ENCODE measurements at places on chromosomes 12 and 14.

DNA sequence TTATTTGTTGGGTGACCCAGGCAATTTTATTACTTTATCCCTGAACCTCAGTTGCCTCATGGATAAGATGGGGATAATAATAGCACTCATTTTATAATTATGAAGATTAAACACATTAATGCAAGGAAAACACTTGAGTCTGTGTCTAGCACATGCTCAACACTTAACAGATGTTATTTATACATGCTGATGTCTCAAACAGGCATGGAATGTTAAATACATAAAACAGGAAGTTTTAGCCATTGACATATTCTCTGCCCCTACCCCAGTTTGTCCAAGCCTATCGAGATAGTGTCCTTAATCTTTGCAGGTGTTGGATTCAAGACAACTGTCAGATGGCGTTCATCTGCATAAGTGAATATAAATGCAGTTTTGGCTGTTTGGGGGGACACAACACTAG is 109.8 kb downstream of the SCAF11 start:
- DNase-seq, result no peak

DNA sequence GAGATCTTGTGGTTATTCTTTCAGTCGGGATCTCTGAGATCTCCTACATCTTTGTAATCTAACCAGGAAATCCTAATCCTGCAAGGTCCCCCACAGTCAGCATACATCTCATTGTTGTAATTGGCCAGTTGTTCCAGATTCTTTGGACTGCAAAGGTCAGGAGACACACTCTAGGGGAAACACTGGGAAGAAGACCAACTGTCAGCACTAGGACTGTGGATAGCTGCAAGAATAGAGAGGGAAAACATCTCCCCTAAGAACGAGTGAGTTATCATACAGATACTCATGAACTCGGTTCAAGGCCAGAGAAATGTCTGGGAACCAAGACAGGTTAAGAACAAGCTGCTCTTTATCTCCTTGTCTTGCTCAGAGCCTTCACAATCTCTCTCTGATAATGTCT is 217.9 kb upstream of the TMPO start:
- DNase-seq, result no peak

- no peak for DNase-seq
Measured at GRCh38 chr12:105492591-105493545, 162.4 kb downstream of the C12orf75 start.

DNA sequence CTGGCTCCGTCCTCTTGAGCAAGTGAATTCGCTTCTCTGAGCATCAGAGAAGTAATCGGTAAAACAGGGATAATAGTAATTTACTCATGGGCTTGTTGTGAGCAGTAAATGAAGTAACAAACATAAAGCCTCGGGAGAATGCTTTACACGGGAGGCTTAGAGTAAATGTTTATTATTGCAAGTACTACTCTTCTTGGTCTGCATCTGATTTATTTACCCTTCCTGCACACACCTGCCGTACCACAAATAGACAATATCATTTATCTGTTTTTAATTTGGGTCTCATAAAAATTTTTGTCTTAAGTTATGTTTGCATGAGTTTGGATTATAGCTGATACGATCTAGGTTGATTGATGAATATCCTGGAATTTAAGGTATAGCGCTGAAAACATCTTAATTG is 7.8 kb upstream of the COL2A1 start:
- DNase-seq, result no peak

DNA sequence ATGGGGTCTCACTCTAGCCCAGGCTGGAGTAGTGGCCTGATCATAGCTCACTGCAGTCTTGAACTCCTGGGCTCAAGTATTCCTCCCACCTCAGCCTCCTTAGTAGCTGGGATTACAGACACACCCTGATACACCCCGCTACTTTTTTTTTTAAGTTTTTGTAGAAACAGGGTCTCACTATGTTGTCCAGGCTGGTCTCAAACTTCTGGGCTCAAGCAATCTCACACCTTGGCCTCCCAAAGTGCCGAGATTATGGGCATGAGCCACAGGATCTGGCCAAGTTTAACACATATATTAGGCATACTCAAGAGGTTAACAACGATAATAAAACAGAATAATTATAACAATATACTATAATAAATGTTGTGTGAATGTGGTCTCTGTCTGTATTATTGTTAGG is 25.8 kb downstream of the PPTC7 start:
- DNase-seq, result no peak

GRCh38 chr14:91484186-91484585 is 25.9 kb downstream of the PPP4R3A start:
- DNase-seq, result no peak

- no peak for DNase-seq
Measured at GRCh38 chr12:51827925-51828818, 20.3 kb downstream of the FIGNL2 start.

DNA sequence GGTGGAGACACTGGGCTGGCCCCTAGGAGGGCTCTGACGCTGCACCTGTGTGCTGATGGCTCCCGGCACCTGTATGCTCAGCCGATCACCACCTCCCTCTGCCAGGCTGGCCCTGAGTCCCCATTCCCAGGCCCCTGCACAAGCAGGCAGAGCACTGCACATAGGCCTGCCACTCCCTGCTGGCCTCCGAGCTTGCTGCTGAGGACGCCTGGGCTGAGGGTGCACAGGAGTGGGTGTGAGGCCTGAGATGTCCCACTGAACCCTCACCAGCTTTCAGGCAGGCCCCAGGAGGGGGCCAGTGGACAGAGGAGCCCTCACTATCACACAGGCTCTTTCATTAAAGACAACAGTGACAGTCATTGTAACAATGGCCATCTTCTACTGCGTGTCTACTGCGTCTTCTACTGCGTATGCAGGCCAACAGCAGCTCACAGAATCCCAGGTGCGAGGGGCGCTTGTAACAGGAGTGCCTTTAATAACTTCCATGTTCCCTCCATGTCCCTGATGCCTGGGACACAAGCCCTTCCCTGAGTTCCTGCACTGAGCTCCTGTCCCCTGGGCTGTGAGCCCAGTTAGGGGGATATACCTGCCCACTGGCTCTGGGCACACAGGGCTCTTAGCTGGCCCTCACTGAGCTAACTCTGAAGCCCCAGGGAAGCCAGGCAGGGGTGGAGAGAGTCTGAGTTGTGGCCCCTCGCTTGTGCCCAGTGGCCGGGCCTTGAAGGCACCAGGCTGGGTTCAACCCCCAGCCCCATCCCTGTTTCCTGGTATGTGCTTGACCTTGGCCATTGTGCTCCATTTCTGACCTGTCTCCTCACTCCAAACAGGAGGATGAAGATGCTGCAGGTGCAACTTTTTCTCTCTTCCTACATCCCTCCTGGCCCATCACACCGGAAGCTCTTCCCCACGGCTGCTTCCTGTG is 71.3 kb downstream of the PRIMA1 start:
- no peak for DNase-seq

DNA sequence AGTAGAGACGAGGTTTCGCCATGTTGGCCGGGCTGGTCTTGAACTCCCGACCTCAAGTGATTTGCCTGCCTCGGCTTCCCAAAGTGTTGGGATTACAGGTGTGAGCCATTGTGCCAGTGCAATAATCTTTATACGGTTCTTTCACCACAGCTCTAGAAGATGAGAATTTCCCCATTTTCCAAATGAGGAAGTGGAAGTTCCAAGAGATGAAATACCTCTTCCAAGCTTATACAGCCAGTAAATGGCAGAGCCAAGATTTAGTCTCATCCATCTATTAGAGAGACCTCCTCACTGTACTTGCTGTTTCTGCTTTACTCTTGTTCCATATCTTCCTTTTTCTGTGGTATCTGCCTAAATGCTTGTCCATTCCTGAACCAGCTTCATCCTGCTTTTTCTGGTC is 3.1 kb upstream of the LMNTD1 start:
- DNase-seq, result no peak

DNA sequence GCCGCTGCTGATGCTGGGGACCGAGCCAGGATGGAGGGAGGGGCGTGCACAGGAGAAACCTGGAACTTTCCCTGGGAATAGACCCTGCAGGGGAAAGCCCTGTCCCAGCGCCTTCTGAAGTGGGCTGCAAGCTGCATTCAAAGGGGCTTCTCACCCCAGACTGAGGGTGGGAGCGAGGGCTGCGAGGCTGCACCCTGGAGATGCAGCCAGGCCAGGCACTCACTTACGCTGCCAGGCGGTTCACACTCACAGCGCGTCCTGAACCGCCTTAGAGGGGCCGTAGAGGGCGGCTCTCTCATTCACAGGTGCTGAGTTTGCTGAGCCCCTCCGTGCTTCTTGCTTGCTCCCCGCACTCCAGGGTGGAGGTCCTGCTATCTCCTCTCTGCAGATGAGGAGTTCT is 208.5 kb upstream of the C14orf180 start:
- DNase-seq, result no peak

- DNase-seq, result no peak
Measured at GRCh38 chr12:82486524-82487235, 128.4 kb downstream of the METTL25 start.

GRCh38 chr12:39404000-39404399 is 38.9 kb downstream of the KIF21A start:
- DNase-seq, result no peak

DNA sequence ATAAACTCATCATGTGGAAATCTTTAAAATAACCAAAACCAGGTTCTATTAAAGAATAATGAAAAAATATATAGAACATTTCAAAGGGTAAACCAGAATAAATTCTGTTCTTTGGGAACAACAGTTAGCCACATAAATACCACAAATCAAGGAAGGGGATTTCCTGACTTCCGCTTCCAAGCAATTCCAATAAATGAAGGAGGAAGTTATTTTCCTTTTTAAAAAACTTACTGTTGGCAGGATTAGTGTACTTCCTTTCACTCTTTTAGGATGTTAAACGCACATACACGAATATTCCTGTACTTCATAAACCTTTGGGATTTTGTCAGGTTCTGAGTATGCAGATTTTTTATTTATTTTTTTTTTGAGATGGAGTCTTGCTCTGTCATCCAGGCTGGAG is 13.7 kb upstream of the LIMA1 start:
- DNase-seq, result no peak

GRCh38 chr12:51947246-51947996 is 4.1 kb upstream of the ACVR1B start:
- DNase-seq, result no peak

DNA sequence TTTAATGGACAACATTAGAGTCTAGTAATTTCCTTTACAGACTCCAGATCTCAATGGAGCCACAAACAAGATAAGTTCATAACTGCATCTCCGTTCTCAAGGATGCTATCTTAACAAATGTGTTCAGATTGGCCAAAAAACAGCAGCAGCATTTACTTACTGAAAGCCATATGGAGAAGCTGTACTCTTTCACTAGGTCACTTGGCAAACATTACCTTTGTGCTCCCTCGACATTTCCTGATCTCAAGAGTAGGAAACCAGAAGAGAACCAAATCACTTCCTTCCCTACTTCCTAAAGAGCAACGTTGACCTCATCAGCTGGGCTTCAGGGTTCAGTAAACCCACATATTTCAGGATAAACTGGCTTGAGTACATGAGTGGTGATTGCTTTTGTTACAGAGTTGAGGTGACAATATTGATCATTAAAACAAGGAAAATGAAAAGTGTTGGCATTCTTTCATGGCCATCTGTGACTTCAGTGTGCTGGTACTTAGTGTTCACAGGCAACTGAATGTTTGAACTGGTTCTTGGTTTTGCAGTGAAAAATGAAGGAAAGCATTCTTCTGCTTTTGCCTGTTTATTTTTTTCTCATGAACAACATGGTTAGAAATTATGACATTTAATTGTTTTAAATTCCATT is 449.6 kb downstream of the TMEM117 start:
- DNase-seq, result no peak

DNA sequence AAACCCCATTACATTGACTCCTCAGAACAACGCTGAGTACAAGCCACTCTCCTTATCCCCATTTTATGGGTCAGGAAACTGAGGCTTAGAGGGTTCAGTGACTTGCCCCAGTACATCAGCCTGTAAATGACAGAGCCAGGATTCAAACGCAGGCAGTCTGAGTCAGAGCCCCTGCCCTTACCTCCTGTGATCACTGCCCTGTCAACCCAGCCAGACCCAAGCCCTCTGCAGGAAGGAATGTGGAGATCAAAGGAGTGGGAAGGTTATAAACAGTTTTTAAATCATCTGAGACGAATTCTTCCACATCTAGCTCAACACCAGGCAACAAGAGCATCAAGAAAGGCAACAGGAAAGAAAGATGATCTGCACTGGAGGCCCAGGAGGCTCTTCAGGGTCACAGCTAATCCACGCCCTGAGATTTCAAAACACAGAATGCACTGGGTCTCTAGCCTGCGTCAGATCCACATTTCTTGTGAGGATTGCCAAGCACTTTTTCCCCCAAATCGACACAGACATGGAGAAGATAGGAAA is 38.5 kb downstream of the SPTB start:
- no peak for DNase-seq

- DNase-seq, result no peak
Measured at GRCh38 chr14:77438596-77438995, 15.3 kb upstream of the NOXRED1 start.

DNA sequence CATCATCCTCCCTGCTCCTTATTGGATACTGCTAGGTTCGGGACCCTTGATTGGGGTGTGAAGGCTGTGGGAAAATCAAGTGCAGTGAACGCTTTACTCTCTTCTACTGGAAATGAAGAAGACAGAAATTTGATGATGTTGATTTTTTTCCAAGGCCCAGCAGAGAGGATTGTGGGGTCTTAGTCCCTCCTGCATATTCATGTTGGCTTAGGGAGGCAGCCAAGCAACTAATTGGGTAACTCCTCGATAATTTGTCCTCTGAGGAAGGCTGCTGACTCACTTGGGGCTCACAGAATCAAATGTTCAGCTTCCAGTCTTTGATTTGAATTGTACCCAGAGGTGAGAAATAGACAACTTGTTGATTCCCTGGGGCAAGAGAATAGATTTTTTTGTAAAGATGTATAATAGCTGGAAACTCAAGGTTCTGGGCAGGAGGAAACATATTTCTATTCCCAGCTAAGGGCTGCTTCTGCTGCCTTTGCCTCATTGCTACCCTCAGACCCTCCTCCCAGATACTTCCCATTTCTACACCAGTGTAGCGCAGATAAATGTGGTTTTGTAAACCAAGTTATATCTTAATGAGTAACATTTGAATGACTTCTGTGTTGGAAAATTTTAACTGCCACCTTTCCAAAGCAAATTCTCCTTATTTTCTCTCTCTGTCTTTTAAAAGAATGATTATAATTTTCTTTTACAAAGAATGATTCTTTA is 21.7 kb downstream of the NEUROD4 start:
- no peak for DNase-seq

DNA sequence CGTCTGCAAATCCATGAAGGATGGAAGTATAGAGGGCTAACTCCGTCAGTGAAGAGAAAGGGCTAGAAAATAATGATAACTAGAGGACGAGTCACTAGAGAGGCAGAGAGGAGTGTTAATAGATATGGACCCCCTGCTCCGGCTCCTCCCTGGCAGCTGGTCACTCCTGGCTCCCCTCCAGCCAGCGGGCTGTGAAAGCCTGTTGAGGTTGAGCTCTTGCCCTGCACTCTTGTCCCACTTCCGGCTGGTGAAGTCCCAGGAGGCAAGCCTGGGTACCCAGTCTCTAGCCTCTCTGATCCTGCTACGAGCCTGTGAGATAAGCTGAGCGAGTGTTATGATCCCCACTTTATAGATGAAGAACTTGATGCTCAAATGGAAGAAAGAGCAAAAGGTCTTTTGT is 90.3 kb downstream of the RFX4 start:
- no peak for DNase-seq

- no peak for DNase-seq
Measured at GRCh38 chr14:53032161-53032803, 81.4 kb upstream of the FERMT2 start.

- DNase-seq, result no peak
Measured at GRCh38 chr14:98819132-98819866, 452.7 kb downstream of the BCL11B start.

GRCh38 chr14:74492776-74493342 is at the start of gene NPC2:
Gene NPC2, minus strand, starts transcription at chr14:74493305. Its CDS starts 31 bp downstream, at chr14:74493274.
- DNase-seq, result no peak

All from MM.1S (cell line).